Activated T-helper 1 cell treated with anti-CD3 and anti-CD28 coated beads, Interleukin-2, amount 50 U/mL, for 16 hours (primary cell): ENCODE measurements at places on chromosomes 11 and 22.

DNA sequence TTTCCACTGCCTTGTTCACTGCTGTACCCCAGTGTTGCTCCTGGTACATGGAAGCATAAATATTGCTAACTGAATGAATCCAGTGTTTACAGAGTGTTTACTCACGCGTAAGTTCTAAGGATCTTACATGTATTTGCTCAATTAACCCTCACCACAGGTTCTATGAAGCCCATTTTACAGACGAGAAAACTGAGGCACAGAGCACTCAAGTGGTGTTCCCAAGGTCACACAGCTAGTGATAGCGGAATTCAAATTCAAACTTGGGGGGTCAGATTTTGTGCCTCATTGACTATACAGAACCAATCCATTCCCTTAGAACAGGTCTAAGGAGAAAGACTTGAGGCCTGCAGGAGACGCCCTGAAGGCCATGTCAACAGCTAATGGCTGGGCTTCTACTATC is 72.3 kb downstream of the PLEKHA7 start:
- DNase-seq: no peak

GRCh38 chr22:47064016-47064415 is 301.6 kb downstream of the TBC1D22A start:
- DNase-seq: no peak

- no peak for DNase-seq
These were observed 491.2 kb upstream of the LRRC4C start for GRCh38 chr11:41950470-41951143.

DNA sequence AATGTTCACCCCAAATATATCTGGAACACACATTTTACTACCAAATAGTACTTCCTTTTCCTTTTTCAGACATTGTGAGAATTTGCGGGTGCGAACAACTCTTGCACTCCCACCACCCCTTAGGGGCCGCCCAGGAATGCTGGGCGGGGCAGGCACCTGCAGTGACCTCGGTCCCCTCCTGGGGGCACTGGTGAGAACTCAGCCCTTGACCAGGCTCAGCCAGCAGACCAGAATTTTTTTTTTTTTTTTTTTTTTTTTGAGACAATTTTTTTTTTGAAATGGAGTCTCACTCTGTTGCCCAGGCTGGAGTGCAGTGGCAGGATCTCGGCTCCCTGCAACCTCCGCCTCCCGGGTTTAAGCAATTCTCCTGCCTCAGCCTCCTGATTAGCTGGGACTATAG is 75.8 kb downstream of the ARHGAP8 start:
- DNase-seq: no peak

- no peak for DNase-seq
These were observed 77.0 kb downstream of the NECTIN1 start for GRCh38 chr11:119651802-119652584.

DNA sequence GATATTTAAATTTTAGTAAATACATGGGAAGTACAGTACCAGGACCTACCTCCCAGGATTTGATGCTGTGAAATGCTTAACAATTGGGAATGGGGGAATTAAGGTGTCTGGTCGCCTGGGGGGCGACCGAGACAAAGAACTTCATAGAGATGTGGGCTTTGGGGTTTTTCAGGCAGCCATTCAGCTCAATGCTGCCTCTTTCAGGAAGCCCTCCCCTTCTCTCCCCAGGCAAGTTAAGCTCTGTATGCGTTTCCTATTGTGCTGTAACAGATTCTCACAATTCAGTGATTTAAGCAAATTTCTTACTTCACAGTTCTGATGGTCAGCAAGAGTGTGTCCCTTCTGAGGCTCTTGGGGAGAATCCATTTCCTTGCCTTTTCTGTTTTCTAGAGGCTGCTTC is 53.8 kb downstream of the KIAA1671 start:
- no peak for DNase-seq

DNA sequence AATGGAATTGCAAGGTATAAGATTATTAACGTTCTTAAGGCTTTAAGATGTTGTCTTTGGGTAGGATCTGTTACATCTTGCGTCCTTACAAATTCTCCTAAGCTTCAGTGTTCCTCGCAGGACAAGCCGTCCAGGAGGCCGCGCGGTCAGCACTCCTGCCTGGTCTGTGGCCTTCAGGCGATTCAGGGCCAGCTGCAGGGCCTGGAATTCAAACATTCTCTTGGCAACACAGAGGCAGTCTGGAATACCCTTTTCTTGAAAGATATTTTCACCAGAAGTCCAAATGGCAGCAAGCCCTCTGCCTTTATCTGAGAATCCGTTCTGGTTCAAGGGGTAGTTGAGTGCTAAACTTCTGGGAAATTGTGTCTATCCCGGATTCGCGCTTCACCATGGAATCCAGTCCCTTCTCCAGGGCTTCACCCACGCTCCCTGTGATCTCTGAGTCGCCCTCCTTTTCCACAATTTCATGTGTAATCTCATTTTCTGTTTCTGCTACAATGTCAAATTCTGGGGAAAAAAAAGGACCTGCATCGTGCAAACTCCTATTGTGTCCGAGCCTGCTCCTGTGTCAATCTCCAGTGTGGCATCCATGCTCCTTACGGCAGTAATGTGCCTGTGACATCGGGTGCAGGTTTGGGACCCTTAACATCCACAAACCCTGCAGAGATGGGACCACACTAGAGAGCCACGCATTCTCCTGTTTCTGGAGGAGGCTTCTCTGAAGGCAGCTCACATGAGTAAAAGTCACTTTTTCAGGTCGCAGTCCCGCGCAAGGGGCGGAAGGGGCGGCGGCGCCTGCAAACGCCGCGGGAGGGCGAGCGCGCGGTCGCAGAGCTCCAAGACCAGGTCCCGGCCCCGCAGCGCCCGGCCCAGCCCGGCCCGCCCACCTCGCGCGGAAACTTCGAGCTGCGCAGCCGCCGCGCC is 25.4 kb upstream of the SORL1 start:
- peak; percentile 30 for DNase-seq

DNA sequence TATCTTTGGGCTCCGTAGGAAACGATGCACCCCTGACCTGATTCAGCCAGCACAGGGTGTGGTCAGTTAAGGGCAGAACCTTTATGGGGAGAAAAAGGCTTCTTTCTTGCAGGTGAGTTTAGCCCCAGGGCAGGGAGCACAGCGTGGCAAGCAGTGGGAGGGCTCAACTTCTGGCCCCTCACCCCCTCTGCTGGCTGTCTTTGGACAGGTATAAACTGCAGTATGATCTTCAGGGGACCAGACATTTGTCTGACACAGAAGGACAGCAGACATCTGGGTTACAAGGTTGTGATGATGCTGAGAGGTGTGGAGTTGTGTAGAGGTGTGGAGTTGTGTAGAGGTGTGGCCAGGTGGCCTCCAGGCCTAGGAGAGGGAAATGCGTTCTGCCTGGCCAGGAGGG is 324.0 kb upstream of the PLET1 start:
- no peak for DNase-seq

- no peak for DNase-seq
These were observed 58.3 kb downstream of the FAM168A start for GRCh38 chr11:73539506-73540084.

DNA sequence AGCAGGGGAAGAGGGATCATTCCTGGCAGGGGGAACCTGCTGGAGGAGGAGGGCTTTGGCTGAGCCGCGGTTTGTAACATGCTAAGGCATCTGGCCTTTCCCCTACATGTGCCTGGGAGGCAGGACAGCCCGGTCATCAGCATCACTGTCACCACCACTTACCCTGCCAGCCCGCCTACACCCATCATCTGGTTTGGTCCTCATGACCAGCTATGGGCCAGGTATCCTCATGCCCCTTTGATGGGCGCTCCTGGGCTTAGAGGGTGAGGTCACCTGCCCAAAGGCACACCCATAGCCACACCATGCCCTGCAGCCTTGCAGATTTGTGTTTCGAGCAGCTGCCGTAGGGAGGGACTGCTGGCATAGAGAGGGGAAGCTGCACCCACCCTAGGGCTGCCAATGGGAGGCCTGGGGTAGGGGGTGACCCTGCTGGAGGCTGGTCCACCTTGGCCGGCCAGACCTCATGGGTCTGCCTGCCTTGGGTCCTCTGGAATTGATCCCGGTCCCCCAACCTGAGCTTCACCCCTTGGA is 2.6 kb downstream of the MRGPRF start:
- DNase-seq: no peak

- DNase-seq: no peak
These were observed 67.1 kb upstream of the WNT7B start for GRCh38 chr22:46043816-46044620.

- DNase-seq: no peak
These were observed 55.5 kb upstream of the SLC5A12 start for GRCh38 chr11:26777372-26777808.

DNA sequence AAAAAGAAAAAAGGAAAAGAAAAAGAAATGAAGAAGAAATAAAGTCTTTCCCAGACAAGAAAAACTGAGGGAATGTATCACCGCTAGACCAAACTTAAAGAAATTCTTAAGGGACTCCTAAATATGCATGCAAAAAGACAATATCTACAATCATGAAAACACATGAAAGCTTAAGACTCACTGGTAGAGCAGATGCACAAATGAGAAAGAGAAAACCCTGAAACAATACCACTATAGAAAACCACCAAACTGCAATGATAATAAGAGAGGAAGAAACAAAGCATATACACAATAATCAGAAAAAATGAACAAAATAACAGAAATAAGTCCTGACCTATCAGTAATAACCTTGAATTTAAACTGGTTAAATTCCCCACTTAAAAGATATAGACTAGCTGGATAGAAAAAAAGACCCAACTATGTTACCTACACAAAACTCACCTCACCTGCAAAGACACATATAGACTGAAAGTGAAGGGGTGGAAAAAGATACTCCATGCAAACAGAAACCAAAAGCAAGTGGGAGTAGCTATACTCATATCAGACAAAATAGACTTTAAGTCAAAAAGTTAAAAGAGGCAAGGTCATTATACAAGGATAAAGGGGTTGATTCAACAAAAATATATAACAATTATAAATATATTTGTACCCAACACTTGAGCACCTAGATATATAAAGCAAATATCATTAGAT is 61.3 kb upstream of the NARS2 start:
- DNase-seq: no peak
